Naive thymus-derived CD8-positive, alpha-beta T cell (primary cell): ENCODE measurements at places on chromosomes 12 and 14. TPM values are rescaled to one million over a fixed set of nuclear protein-coding genes. Genes with fewer than 3 reads are reported as not detected.

RASSF9 gene
- not detected for polyA plus RNA-seq

AMDHD1 gene
- polyA plus RNA-seq: 0.27 TPM

C3AR1 gene
- polyA plus RNA-seq: 6.5 TPM

SYNDIG1L gene
- polyA plus RNA-seq: not detected

SDR9C7 gene
- not detected for polyA plus RNA-seq

GAPDH gene
- polyA plus RNA-seq: 1,062 TPM

SRRM4 gene
- polyA plus RNA-seq: not detected

HSPA2 gene
- 0.30 TPM for polyA plus RNA-seq

PRMT5 gene
- polyA plus RNA-seq: 67.3 TPM

AQP6 gene
- not detected for polyA plus RNA-seq

LRP1-AS gene
- polyA plus RNA-seq: not detected

SLCO1B1 gene
- polyA plus RNA-seq: not detected

GLT8D2 gene
- polyA plus RNA-seq: not detected

KRT86 gene
- polyA plus RNA-seq: not detected

ESR2 gene
- polyA plus RNA-seq: not detected

SLC25A47 gene
- not detected for polyA plus RNA-seq

HHIPL1 gene
- not detected for polyA plus RNA-seq

HOXC13 gene
- not detected for polyA plus RNA-seq

PTPRQ gene
- polyA plus RNA-seq: not detected

ARHGEF25 gene
- polyA plus RNA-seq: not detected

TCL1B gene
- not detected for polyA plus RNA-seq

GLTP gene
- 41.7 TPM for polyA plus RNA-seq

TPPP2 gene
- not detected for polyA plus RNA-seq

WSCD2 gene
- not detected for polyA plus RNA-seq
